ENCODE measurements at places on chromosomes 5 and 9.

DNA sequence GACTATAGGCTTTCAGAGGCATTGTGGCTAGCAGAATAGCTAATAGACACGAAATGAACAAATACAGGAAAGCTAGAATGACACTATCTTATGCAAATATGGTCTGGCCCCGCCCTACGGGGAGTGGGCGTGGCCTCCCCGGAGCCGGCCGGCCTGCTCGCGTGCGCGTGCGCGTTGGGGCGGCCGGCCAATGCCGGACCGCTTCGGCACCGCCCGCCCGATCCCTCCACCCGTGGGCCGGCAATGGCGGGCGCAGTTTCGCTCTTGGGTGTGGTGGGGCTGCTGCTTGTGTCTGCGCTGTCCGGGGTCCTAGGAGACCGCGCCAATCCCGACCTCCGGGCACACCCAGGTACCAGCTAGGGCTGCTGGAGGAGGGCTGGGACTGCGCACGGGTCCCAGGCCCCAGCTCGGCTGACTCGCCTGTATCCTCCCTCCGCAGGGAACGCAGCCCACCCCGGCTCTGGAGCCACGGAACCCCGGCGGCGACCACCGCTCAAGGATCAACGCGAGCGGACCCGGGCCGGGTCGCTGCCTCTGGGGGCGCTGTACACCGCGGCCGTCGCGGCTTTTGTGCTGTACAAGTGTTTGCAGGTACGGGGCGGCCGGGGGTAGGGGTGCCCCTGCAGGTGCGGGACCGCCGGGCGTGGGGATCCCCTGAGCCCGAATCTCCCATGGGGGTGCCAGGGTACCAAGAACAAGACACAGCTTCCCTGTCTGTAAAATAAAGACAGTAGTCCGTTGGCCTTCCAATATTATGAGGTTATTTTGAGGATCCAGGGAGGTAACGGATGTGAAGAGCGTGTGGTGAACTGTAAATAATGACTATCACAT is at the start of gene CCDC107:
Gene CCDC107, plus strand, starts transcription at position 156 of the 831 bp plus-strand sequence. Its CDS starts 88 bp downstream, at position 244.
- peak; percentile 92 for DNase-seq

DNA sequence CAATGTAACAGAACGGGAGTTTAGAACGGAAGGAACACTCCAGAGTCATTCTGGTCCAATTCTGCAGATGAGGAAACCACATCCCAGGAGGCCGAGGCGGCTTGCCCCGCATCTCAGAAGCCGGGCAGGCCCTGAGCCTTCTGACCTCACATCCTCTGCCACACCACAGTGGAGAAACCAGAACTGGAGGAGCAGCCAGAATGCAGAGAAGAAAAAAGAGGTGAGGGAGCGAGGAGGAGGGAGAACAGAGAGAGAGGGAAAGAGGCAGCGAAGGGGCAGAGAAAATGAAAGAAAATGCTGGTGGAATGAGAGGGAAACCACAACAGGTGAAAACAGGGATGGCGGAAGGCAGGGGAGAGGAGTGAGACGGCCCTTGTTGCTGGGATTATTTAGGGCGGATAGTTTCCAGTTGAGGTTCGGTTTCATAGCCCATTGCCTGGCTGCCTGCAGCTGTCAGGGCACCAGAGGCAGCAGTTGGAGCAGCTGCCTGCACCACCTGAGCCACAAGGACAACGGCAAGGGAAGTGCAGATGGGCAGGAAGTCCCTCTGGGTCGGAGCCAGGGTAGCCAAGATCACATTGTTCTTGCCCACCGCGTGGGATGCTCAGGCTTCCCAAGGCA is at the start of gene HMHB1:
Gene HMHB1, plus strand, starts transcription at position 77 of the 621 bp plus-strand sequence.
- DNase-seq, result no peak

GRCh38 chr5:157518963-157519362 is 56.6 kb downstream of the ADAM19 start:
- DNase-seq, result no peak

- no peak for DNase-seq
Observed at GRCh38 chr5:96408841-96409538, 24.1 kb downstream of the PCSK1 start.

DNA sequence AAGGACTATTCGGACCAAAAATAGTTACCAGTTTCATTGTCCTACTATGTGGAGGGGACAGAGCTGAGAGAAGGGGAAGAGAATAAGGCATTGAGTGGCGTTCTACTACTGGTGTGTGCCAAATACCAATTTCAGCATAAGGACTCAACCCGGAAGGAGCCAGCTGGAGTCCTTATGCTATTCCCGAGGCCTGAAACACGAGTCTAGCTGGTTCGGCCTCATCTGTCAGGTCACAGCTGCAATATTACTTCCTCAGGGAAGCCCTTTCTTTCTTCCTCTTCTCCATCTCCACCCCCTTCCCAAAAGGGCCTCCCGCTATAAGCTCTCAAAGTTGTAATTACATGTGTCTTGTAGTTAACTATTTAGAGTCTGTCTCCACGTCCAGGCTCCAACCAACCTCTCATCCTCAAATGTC is 20.5 kb upstream of the FER start:
- DNase-seq, result peak; percentile 9

DNA sequence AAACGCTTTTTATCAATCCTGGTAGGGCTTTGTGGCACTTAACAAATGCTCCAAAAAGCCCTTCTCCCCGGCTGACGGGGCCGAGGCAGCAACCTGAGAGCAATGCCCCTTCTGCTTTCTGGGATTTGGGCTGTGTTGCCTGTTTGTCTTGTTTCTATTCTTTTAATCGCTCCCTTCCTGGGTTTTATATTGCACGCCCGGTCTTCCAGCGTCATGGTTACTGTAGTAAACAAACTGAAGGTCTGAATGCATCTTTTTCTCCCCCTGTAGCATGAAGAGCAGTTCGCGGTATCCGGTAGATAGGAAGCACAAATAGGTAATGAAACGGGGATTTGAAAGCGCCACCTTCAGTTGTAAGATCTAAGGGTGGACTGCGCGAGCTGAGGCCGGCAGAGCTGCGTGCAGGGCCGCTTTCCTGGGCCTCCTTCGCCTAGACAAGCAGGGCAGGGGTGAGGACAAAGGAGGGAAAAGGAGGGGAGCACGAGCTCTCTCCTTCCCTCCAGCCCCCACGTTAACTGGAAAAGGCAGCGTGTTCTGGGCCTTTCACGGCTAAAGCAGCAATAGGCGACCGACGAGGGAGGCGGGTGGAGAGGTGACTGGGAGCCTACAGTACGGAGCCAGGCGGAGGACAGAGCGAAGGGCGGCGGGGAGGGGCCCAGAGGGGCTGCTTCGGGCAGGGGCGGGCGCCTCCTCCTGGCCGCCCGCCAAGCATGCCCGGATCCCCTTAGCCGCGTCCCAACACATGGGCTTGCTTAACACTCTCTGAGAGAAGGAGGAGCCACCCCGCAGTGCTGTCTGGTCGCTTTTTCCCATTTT is 49.3 kb upstream of the ZNF366 start:
- DNase-seq, result no peak

DNA sequence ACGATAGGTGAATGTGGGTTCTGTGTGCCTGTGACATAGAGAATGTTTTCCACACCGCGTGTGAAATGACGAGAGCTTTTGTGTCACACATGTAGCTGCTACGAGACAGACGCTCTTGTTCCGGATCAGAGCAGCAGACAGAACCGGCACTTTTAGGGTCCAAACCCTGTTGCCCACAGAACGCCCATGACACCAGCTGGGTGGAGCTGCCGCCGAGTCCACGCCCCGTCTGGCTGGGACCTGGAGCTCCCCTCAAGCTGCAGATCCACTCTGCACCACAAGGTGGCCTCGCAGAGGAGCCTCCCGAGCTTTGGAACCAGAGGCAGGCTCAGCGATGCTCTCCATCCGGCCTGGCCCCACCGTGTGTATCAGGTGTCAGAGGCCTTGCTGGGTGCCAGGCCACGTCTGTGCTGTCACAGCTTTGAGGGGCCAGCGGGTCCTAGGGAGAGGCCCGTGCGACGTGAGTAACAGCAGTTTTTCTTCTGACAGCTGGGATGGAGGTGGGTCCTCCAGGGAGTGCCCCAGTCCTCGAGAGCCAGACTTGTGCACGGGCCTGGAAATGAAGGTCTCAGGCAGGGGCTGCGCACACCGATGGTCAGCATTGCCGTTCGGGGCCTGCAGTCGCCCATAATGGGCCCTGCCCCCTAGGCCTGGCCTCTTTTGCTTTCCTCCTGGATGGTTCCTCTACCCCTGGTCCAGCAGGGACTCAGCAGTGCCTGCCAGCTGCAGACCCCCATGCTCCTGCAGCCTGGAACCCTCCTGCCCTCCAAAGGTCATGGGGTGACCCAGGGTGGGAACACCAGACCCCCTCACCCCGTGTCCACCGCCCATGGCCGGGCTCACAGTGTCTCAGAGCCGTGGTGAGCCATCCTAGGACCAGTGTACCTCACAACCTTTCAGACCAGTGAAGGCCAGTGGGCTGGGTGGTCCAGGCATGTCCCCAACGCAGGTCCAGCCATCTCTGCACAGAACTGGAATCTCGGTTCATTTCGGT is 2.5 kb upstream of the LRRC14B start:
- peak; percentile 87 for DNase-seq

GRCh38 chr9:109482391-109482916 is 15.7 kb downstream of the PTPN3 start:
- no peak for DNase-seq

DNA sequence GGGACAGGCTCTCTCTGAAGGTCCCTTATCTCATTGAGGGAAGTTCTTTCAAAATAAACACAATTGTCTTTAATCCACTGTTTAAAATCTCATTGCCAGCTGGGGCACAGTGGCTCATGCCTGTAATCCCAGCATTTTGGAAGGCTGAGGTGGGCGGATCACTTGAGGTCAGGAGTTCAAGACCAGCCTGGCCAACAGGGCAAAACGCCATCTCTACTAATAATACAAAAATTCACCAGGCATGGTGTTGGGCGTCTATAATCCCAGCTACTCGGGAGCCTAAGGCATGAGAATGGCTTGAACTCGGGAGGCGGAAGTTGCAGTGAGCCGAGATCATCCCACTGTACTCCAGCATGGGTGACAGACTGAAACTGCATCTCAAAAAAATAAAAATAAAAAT is 8.3 kb upstream of the NDFIP1 start:
- DNase-seq, result no peak

DNA sequence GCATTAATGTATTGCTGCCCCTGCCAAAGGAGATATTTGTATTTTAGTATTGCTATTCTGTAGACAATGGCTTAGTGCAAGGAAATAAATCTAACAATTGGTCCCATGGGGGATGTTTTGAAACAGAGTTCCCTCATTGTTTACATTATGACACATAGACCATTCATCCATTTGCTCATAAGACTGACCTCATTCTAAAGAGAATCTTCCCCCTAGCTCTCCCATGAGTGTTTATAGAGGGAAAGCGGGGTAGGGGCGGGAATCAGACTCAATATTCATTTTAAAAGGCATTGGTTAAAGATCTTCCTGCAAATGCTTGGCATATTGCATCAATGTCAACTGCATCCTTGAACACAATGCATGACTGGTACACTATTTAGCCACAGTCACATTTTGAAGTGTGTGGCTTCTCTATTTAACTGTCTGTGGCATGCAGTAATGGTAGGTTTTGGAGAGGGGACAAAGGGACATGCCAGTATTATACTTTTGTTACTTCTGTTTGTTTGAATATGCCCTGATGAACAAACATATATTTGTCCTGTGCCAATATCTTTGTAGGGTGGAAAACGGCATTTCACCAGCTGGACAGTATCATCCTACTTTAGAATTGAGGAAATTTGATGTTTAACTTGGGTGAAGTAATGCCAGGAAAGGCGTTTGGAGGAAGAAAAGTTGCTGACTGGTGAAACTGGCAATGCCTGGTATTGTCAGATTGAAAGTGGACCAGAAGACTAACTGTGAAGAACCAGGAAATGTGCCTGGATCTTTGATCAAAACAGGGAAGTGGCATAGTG is 84.1 kb upstream of the MEGF10 start:
- DNase-seq, result no peak

DNA sequence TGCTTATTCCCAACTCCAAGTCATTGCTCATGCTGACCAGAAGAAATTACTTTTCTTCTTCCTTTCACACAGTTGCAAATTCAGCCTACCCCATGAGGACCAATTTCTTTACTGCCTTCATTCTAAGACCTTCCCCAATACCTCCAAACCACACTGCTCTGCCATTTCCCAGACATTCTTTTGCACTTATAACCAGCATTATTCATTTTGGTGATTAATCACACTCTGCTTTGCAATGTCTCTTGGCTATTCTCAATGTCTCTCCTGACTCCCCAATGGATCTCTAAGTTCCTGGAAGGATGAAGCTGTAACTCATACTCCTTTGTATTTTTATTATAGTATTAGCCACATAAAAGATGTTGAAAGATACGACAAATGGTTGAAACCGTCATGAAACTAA is 105.7 kb upstream of the RANBP3L start:
- DNase-seq, result no peak

DNA sequence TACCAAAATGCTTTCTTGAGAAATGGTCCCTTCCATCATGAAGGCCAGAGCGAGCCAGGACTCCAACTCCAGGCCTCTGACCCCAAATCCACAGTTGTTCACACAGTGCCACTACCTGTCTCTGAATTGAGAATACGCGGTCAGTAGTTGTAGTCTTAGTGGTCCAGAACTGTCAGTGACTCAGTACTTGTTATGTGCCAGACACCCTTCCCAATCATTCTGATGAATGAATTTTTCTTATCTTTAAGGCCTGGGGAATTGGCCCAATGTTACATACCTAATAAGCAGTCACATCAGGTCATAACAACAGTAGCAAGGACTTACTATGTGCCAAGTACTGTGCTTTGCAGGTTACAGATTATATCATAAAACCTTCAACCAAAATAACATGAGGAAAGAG is 72.7 kb upstream of the RARS1 start:
- DNase-seq, result no peak

DNA sequence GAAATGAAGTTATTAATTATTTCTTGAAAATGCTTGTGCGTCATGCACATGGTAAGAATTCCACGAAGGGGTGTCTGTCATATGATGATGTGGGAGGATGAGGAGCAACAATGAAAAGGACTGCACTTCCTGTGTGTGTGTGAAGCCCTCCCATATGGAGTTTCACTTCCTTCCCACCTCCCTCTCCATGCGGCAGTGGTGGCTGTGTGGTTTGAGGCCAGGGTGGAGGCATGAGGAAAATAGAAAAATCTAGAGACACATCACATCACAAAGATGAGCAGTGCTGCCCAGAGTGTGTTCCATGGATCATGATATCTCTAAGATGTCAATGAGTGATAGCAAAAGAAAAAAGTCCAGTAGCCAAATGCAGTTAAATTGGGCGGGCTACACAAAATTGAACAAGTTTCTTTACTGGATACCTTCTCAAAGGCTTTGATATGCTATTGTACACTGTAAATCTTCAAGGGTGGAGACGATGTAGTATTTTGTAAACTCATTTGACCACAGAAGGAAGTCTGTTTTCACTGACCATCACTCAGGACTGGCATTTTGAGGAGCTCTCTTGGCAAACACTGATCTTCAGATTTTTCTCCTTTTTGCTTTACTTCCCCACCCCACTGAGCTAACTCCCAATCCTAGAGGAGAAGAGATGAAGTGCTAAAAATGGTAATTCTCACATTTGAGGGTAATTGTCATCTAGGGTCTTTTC is 55.7 kb upstream of the EQTN start:
- DNase-seq, result no peak
